ENCODE measurements at places on chromosomes 5 and 9.

DNA sequence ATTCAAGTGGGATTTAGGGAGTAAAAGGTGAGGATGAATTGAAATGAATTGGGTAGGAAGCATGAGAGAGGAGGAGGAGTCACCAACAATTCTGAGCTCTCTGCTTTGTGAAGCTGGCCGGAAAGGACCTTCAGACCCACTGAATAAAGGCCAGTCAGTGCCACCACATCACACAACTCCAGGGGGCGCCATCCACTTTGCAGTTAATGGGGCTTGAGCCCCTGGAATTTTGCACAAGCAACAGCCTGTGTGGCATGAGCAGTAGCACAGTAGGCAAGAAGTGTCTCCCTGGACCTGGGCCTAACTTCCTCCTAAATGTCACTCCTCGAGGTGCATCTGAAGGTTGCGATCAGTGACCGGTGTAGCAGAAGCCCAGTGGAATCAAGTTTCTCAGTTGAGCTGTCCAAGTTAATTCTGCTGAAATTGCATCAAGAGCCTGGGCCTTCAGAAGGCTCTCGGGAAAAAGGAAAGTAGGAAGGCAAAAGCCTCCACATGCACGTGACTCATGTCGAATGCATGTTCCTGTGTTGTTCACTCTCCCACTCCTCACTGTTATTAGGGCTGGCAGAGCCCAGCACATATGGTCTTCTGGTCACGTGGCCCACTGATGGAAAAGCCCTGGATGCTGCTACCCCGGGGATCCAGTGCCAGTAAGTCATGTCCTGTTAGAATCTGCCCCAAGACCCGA is 27.8 kb upstream of the GLIS3 start:
- no peak for DNase-seq

DNA sequence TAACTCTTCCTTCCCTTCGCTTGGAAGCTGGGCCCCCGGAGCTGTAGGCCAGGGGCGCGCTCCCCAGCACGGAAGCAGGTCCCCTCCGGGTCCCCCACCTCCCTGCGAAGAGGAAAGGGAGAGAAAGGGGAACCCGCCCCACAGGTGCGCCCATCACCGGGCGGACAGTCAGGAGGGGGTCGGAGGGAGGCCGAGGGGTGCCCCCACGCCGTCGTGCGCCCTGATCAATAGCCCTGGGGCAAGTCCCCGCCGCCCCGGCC is 793 bp downstream of the AGPAT2 start:
- DNase-seq, result no peak

- DNase-seq, result no peak
These were observed 18.6 kb downstream of the EQTN start for GRCh38 chr9:27278374-27278773.

- no peak for DNase-seq
These were observed 45.9 kb downstream of the MEGF9 start for GRCh38 chr9:120668399-120668798.

- DNase-seq, result no peak
These were observed 222.1 kb downstream of the GOLPH3 start for GRCh38 chr5:31952067-31952466.

DNA sequence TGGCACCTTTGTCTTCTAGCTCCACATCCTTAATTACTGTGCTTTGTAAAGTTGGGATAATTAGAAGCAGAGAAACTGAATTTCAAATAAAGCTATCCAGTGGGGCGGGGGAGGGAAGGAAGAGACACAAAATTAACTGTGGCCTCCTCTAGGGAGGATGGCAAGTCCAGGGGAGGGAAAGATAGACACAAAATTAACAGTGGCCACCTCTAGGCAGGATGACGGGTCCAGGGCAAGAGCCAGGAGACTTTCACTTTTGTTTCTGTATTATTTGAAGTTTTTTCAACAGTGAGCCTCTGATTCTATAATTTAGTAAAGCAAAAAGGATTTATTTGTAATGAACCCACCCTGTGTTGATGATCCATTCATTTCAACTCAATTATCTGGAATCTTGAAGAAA is 335.9 kb downstream of the MSX2 start:
- no peak for DNase-seq

DNA sequence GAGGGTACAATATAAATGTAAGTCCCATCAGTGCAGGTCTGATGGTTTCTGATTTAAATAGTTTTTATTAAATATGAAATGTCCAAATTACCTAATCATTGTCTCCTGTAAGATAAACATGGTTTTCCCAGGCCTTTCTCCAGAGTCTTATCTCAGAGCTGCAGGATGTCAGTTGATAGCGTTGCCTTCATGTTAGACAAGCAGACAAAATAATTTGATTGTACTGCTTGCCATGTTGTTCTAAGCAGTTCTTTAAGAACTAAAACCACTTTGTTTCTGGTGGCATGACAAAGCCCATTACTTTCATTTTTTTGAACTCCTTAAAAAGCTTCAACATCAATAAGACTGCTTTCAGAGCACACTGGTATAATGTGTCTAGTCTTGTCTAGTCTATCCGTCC is 1073.5 kb downstream of the MAT2B start:
- no peak for DNase-seq

DNA sequence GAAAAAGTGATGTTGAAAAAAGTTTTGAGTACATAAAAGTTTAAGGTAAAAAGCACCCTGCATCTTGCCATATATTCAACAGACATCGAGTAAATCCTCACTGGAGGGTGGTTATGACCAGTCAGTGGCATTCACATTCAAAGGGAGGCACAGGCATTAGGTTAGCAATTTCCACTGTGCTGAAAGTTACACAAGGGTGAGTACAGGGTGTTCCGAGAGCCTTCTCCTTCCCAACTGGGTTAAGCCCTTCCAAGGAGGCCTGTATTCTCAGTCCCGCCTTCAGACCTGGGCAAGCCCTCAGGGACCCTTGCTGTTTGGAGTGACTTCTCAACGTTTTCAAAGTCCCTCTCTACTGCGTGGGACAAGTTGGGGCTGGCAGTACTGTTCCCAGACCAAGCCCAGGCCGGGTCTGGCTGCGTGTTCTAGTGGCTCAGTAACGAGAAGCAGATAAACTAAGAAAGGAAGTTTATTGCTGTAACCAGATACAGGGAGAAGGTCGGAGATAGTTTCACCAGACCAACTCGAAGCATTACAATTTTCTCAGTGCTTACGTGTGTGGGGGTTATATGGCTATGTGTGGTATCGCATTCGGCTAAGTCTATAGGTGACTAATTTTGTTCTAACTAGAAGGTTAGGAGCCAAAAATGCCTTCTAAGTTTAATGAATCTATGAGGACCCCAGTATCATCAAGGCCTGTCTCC is 13.0 kb upstream of the SETX start:
- DNase-seq, result no peak

GRCh38 chr9:6715755-6716643 is 41.8 kb upstream of the KDM4C start:
- DNase-seq, result no peak

DNA sequence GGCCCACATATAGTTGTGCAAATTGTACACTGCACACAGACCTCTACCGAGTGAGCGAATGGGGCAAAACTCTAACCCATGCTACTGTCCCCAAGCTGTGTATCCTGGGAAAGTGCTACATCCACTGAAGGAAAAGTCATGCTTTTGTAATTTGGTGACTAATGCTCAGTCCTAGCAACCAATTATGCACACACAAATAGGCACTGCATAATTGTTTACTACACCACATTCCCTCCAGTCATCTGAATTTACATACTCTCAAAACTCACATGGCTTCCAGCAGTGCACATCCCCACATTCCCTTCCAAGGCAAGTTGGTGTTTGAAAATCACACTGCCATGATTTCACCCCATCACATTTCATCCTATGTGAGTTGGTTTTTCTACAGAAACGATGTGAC is 125.9 kb upstream of the OSMR start:
- no peak for DNase-seq

DNA sequence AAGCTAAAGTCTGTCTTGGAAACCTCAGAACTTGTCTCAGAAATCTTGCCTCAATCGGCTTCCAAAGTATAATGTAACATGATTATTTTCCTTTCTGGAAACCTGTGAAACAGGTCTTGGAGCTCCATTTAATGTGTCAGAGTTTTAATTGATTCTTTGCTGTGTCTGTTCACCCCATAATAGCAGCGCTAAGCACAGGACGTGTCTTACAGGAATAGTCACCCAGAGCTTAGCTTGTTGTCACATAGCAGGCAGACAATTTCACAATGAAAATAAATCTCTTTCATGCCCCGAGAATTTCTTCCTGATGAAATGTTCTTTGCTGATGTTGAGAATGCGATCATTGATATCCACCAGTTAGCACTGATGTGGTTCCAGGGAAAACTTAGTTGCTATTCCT is 40.2 kb upstream of the PTPN3 start:
- DNase-seq, result no peak

GRCh38 chr5:79731775-79732174 is 42.1 kb downstream of the CMYA5 start:
- no peak for DNase-seq

DNA sequence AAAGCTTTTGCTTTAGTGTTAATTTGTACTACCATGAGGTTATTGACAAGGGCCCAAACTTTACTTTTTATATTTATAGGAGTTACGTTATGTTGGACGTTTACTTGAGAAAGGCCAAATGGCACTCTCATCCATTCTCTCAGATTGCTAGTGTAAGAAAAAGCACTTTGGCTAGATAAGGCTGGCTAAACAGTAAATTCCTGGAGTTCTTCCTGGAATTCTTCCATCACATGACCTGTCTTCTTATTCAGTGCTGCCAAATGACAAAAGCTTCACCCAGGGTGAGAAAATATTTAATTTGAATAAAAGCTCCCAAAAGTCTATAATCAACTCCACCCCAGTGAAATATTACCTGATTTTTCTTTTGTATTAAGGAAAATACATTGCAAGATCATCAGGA is 1568.9 kb upstream of the ACO1 start:
- no peak for DNase-seq

DNA sequence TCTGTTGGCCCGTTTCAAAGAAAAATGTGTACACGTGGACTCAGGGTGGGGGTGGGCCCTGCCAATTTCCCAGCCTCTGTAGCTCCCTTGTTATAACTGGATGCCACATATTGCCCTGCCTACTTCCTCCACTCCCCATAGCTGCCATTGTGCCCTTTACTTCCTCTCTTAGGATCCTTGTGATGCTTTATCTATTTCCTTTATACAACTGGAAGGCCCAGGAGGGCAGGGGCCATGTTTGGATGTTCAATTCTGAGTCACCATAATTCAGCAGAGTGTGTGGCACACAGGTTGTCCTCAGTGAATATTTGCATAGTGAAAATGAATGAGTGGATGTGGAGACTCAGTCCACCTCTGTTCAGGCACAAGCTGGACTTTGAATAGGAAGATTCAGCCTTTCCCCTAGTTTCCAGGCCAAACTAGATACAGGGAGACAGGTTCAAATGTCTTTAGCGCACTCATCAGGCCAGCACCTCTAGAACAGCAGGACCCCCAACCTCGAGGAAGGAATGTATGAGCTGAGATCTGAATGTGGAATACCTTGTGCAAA is 10.6 kb upstream of the FEM1C start:
- DNase-seq, result no peak

DNA sequence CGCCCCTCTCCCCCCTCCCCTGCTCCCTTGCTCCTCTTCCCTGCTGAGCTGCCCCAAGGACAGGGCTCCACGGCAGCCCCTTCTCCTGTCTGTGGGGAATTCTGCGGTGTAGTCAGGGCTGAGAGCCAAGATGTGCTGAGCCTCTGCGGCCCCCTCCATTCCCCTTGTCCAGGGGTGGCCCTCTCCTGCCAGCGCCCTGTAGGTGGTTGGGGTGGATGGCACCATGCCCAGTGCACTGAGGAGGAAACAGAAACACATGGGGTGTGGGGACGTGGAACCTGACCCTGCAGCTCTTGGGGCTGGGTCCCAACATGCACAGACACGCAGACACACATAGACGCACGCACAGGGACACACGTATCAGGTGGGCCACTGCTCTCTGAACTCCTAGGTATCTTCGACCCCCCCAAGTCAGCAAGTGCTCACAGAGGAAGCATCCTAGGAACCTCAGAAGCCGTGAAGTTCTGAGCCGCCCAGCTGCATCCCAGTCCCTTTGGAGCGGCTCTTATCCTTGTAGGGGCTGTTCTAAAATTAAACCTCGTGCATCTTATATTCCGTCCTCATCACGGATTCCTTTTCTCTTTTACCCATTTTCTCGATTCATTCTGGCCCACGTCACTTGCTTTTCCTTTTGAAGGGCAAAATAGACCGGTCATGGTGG is 64.8 kb downstream of the HMCN2 start:
- no peak for DNase-seq

GRCh38 chr5:52799358-52799982 is 11.8 kb downstream of the ITGA1 start:
- no peak for DNase-seq

- no peak for DNase-seq
These were observed 36.2 kb upstream of the DAP start for GRCh38 chr5:10797261-10797660.

GRCh38 chr5:67808340-67808739 is 407.2 kb upstream of the PIK3R1 start:
- DNase-seq, result no peak

DNA sequence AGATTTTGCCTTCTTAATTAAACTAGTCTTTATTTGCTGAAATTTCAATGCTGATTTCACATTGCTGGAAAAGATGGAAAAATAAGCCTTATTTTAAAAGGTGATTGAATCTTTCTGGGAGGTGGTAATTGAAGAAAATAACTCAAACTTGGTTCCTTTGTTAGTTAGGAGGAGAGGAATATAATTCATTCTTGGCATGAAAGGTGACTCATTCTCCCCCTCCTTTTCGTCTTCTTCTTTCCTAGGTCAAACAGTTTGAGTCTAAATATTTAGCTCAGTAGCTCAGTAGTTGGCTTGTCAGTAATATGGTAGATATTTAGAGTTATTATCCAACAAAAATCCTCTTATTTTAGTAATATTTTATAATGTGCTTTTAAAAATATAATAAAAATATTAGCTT is 353.9 kb upstream of the MEF2C start:
- DNase-seq, result no peak

DNA sequence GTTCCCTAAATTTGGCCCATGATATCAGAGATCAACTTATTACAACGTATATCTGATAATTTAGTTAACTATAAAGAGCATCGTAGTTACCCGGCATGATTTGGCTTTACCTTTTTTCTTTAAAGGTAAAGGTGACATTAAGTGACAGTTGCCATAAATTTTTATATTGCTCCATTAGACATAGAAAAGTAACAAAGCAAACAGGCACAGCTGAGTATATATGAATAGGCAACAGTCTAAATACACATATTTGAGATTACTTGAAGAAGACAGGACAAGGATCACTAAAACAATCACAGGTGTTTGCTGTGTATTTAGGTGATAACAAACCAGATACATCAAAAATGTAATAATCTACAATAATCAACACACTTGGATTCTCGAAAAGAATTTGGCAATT is 34.8 kb downstream of the RFX3 start:
- no peak for DNase-seq

DNA sequence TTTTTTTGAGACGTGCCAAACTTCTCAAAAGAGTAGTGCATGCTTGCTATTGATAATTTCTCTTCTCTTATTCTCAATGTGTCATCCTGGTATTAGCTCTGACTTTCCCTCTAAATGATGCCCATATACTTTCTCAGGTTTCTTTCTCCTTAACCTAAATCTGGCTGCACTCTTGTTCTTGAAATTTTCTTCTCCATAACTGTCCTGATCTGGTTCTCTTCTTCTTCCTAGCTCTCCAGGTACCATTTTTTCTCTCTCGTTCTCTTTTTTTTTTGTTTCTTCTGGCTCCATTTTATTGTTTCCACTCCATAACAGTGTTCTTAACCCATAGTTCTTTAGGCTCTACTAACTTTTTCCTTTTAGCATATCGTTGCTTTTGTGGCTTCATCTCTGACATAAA is 47.9 kb downstream of the ACTBL2 start:
- no peak for DNase-seq

GRCh38 chr5:67416986-67417385 is 220.4 kb upstream of the CD180 start:
- DNase-seq, result no peak
